ENCODE measurements at places on chromosomes 1 and 21.

DNA sequence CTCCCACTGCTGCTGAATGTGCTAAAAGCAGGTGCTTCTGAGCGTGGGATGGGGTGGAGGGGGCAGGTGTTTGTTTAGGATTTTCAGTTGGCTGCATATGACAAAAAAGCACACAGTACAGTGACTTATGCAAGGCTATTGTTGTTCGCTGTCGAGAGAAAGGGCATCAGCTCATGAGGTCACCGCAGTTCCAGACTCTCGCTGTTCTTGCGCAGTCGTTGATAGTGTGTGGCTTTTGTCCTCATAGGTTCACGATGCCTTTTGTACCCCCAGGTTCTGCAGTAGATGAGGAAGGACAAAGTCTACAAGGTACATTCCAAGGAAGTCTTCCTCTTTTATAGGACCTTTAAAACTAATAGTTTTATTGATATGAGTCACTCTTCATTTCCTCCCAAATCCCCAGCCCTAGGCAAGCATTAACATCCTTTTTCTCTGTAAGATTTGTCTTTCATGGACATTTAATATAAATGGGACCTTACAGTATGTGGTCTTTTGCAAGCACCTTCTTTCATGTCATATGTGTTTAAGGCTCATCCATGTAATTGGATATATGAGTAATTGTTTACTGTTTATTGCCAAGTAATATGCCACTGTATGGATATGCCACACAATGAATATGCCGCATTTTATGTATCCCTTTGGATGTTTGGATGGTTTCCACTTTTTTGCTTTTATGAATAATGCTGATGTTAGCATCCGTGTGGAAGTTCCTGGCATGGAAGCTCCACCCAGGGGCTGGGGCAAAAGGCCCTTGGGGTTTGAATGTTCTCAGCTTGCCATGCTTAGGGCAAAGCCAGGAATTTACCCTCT, 14.5 kb upstream of the NLRP3 start:
- H3K27ac ChIP-seq: no peak overlapping the region
- no peak overlapping the region for H3K4me3 ChIP-seq
- H3K27me3 ChIP-seq: peaks cover 12% of the 10 kb centered on the region
- no peaks in the 10 kb centered on the region for H3K4me1 ChIP-seq
- no peaks in the 10 kb centered on the region for H3K36me3 ChIP-seq
- no peak for DNase-seq

DNA sequence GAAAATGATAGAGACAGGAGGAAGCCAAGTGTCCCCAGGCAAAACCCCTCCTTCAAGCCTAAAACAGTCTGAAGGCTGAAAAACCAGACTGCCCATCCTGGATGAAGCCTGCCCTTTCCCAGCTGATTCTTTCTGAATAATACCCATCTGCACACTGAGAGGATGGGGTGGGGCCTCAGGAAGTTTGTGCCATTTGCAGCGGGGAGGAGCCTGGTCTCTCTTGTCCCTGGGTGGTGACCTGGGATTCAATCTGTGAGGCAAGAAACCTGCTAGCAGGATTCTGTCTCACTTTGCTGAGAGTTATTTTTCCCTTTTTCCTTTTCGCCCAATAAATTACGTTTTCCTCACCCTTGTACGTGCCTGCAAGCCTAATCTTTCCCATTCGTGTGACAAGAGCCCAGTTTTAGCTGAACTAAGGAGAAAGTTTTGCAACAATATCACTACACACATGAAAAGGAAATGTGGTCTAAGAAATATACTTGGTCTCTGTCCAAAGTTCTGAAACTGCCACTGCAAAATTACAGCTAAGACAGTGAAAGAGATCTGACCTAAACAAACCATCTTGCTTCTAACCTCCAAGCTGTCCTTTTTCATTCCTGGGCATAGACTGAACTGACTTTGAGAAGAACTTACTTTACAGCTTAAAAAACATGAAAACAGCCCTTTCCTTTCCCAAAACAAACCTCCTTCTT, 105.0 kb downstream of the COP1 start:
- DNase-seq: no peak
- no peaks in the 10 kb centered on the region for H3K27me3 ChIP-seq
- no peak overlapping the region for H3K4me3 ChIP-seq
- H3K27ac ChIP-seq: no peak overlapping the region

DNA sequence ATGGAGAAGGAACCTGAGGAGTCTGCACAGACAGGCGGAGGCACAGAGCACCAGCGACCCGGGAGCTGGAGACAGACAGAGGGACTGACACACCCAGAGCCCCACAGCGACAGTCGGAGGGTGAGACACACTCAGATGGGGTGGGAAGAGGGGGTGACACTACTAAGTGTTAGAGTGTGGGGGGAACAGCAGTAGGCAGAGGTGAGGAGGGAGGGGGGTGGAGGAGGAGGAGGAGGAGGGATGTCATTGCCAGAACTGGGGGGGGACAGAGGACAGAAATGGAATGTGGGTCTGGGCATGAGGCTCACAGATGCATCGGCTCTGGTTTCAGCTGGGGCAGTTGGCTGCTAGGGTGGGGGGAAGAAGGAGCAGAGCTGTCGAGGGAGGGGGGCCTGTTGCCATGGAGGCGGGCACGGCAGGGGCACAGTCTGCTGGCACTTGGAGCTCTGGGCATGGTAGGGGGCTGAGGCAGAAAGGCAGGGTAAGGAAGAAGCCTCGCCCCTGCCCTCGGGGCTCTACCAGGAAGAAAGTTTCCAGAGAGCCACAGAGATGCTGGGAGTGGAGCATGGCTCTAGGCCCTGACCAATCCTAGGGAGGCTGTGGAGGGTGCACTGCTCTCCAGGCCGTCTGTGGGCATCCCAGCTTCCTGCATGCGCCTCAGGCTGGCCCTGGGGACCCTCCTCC, 37.3 kb downstream of the AHDC1 start:
- H3K4me1 ChIP-seq: peaks cover 95% of the 10 kb centered on the region
- no peaks in the 10 kb centered on the region for H3K27me3 ChIP-seq
- H3K36me3 ChIP-seq: no peaks in the 10 kb centered on the region
- no peak for DNase-seq
- H3K4me3 ChIP-seq: peak overlapping the region; percentile 23

DNA sequence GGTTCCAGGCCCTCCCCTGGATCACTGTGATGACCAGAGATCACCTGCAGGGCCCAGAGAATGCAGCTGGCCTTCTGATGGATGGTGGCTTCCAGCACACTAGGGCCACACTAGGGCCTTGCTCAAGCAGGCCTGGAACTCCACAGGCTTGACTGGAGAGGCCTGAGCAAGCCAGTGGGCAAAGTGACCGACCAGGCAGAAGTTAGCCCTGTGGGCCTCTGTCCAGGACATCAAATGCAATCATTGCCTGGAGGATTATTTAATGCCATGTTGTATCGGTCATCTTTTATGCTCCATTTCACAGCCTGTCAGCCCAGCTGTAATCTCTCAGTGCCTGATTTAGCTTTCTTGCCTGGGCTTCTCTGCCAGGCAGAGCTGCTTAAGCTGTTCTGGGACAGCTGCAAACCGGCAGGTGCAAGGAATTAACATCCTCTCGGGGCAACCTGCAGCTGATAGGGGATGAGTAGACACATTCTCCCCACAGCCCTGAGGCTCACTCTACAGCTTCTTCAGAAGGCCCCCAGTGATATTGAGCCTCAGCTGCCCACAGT, 17.7 kb downstream of the NENF start:
- H3K27me3 ChIP-seq: no peaks in the 10 kb centered on the region
- no peak overlapping the region for H3K27ac ChIP-seq
- peaks cover 5% of the 10 kb centered on the region for H3K36me3 ChIP-seq
- peak; percentile 28 for DNase-seq
- no peak overlapping the region for H3K4me3 ChIP-seq

DNA sequence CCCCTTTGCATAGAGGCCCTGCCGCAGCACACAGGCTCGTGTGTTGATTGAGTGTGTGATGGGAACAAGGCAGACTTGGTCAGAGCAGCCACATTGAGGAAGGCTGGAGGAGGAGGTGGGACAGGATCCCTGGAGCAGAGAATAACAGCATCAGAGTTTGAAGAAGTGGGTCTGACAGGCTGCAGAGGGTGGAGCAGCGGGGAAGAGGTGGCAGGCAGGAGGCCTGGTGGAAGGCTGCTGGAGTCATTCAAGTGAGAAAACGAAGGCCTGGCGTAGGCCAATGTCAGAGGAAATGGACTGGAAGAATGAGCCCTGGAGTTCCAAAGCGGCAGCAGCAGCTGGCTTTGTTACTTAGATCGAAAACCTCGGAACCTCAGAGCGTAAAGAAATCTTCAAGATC, 115.0 kb upstream of the GRIK3 start:
- no peak for DNase-seq
- no peak overlapping the region for H3K27ac ChIP-seq
- H3K27me3 ChIP-seq: peaks cover 4% of the 10 kb centered on the region
- no peaks in the 10 kb centered on the region for H3K36me3 ChIP-seq
- H3K4me3 ChIP-seq: no peak overlapping the region
